A549 treated with CpdA at 1 μM for 4 hours (cell line): ENCODE measurements at places on chromosomes 6 and 20. TPM values are rescaled to one million over a fixed set of nuclear protein-coding genes. Genes with fewer than 3 reads are reported as not detected.

The LAMA4 gene
- 0.88 to 2.5 TPM (median 1.7 TPM) in 5 replicates for total RNA-seq

The MYO6 gene
- 7.4 to 9.2 TPM (median 8.3 TPM) in 5 replicates for total RNA-seq

The CAP2 gene
- total RNA-seq, result 11.7 to 15.9 TPM (median 13.1 TPM) in 5 replicates

The SNAI1 gene
- 11.6 to 21.6 TPM (median 19.3 TPM) in 5 replicates for total RNA-seq

The SYCP2L gene
- 2.8 to 3.6 TPM (median 3.1 TPM) in 5 replicates for total RNA-seq

The CFB gene
- 1.4 to 3.1 TPM (median 2.1 TPM) in 5 replicates for total RNA-seq

The TRIM27 gene
- total RNA-seq, result 36.1 to 48.9 TPM (median 46.7 TPM) in 5 replicates

The COX4I2 gene
- not detected in 5 replicates for total RNA-seq
